Activated T-cell treated with anti-CD3 and anti-CD28 coated beads, Interleukin-2, amount 50 U/mL, for 4 hours (primary cell): ENCODE measurements at places on chromosomes 7 and 10.

GRCh38 chr10:86752311-86752710, 4.1 kb upstream of the BMPR1A start:
- no peak for DNase-seq

DNA sequence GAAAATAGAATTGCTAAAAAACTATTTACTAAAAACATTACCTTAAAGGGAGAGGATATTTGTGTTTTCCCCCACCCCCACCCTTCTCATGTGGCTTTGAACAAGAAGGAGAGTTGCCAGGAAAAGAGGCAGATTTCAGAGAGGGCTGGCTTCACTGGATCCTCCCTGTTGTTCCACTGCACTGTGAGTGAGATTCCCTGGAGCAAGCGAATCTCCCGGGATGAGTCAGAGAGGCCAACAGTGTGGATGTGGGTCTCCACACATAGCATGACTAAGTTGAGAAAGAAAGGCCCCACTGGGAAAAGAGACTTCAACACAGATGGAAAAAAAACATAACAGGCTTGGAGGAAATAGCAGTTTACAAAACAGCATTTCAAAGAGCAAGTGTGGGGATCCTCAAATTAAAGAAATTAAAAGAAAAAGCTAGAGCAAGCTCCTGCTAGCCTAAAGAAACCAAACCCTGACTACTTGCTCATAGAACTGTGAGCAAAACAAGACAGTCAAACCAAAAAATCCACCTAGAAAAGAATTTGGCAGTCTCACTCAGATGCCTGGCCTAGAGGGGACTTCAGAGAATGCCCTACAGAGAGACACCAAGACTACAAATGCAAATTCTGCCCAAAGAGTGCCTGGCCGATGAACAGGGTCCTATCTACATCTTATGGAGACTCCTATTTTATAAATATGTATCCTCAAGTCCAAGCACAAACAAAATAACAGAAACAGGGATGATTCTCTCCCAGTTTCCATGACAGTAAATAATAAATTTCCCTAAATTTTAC, 3.4 kb downstream of the CAV1 start:
- no peak for DNase-seq

- DNase-seq: no peak
Observed at GRCh38 chr10:71770789-71771188, 2.5 kb downstream of the VSIR start.

GRCh38 chr10:44206127-44206818, 178.6 kb downstream of the CXCL12 start:
- no peak for DNase-seq

DNA sequence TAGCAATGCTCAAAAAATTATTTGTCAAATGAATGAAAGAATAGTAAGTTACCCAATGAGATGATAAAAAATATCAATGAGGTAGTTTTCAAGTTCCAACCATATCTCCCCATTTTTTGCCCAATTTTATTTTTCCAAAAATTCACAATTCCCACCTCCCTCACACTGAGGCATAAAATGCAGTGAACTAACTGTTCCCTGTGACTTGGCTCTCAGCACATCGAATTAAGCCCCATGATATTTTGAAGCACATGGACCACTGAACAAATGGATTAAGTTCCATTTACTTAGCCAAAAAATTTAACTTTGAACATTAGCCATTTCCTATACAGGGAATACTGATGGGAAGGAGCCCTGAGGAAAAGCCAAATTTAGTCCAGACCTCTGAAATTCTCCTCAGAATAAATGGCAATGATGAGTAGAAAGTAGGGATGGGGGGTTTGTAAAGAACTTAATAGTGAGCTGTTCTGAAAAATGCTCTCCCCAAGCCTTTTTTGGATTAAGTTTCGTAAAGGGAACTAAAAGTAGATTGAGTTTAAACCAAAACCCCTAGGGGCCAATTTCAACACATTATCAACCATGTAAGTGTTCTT, 166.3 kb upstream of the GRM3 start:
- no peak for DNase-seq

DNA sequence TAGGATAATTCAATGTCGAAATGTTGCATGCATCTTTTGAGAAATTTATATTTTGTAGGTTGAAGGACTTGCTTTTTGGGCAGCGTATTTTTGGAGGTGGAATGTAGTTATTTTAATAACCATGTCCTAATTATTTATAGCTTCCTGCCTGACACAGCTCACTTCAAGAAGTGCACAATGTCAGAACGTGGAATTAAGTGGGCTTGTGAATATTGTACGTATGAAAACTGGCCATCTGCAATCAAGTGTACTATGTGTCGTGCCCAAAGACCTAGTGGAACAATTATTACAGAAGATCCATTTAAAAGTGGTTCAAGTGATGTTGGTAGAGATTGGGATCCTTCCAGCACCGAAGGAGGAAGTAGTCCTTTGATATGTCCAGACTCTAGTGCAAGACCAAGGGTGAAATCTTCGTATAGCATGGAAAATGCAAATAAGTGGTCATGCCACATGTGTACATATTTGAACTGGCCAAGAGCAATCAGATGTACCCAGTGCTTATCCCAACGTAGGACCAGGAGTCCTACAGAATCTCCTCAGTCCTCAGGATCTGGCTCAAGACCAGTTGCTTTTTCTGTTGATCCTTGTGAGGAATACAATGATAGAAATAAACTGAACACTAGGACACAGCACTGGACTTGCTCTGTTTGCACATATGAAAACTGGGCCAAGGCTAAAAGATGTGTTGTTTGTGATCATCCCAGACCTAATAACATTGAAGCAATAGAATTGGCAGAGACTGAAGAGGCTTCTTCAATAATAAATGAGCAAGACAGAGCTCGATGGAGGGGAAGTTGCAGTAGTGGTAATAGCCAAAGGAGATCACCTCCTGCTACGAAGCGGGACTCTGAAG, 620 bp downstream of the ZRANB1 start:
- no peak for DNase-seq

- DNase-seq: no peak
Observed at GRCh38 chr10:85787881-85788280, 578.7 kb downstream of the GRID1 start.

DNA sequence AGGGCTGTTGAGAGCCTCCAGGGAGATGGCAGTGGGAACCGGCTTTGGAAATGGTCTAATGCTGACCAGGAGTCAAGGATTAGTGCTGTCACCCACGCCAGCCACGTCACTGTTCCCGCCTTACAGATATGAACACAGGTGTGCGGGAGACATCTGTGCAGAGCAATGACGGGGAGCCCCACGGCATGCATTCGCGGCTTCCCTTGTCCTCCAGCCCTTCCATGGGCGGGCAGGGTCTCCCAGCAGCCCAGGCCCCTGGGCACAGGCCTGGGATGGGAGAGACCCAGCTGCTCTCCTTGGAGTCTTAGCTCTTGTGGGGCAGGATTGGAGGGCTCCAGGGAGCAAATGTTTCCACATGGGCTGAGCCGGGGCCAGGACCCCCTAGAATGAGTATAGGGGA, 94.2 kb downstream of the MYL10 start:
- DNase-seq: no peak

GRCh38 chr10:132918617-132919373, 23.6 kb downstream of the CFAP46 start:
- no peak for DNase-seq

GRCh38 chr7:1620835-1621234, 49.2 kb upstream of the ELFN1 start:
- DNase-seq: no peak

- no peak for DNase-seq
Observed at GRCh38 chr7:150831851-150832250, 20.5 kb upstream of the AOC1 start.

DNA sequence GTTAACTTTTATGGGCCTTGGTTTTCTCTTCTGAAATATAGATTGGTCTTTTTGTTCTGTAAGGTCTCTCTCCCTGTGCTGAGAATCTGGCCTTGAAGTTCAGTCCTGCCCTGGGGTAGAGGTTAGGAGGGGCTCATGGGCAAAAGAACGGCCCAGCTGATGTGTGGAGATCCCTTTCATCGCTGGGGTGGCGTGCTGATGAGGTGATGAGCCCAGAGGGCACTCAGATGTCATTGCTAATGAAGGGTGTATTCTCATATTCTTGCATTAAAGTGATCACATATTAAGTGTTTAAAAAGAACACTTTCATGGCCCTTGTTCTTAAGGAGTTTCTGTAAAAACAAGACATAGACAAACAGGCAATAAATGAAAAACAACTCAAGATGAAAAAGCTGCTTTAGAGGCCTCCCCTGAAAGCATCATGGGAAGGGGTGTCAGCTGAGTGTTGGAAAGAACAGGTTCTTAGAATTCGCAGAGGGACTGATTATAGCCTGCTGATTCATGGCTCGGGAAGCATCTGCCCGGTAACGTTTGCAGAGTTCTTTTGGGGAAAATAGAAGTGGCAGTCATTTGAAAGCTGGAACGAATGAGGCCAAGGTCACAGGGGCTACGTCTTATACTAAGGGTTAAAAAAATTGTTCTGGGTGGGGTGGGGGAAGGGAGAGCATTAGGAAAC, 72.5 kb upstream of the GPR158 start:
- no peak for DNase-seq

- DNase-seq: no peak
Observed at GRCh38 chr7:26399736-26400135, 108.1 kb downstream of the SNX10 start.

DNA sequence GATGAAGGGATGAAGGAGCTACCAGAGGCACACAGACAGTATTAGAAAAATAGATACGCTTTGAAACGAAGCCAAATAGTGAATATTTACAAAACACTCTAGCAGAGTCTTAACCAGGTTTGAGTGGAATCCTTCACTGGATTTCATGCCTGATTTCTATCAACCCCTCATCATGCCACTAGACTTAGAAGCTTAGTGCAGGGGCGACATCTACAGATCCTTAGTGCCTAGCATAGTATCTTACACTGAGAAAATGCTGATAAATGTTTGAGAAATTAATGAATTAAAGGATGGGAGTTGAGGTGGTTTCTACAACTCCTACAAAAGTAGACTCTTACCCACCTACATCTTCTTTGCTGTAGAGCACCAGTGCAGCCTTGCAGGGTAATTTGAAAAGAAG, 54.7 kb upstream of the CCNJ start:
- DNase-seq: no peak

DNA sequence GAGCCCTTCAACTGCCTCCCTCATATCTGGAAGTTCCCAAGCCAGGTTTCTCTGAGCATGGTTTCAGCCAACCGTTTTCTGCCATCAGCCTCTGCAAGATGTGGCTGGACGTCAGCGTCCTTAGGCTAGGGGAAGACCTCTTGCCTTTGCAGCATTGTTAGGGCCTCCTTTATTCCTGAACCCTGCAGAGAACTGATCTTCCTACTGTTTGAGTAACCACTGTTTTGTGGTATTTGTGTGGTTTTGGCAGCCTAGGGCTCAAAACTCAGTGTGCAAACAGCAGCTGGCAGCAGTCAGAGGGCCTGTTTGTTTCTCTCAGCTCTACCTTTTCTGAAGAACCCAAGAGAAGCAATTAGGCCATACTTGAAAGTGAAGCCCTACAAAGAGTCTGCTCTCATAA, 83.4 kb upstream of the SEMA3E start:
- no peak for DNase-seq

DNA sequence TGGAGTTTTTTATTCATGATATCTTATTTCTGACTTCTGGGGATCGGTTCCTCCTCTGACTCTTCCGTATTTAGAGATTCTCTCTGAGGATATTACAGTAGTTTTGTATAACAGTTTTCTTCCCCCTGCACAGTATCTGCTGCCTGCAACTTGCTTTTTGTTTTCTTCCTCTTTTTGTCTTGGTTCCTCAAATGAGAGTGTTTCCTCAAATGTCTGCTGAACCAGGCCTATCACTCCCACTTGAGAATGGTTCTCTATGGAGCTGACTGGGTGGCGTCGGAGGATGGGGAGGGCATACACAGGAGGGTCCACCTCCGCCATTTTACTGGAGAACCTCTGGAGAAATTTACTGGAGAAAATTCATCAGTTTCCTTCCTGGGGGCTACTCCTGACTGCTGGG, 27.7 kb downstream of the ARHGAP22 start:
- no peak for DNase-seq

- no peak for DNase-seq
Observed at GRCh38 chr7:45244981-45245380, 87.4 kb downstream of the RAMP3 start.
